Effector memory CD4-positive, alpha-beta T cell (primary cell): ENCODE measurements at places on chromosomes 5 and 9.

GRCh38 chr5:151569132-151570046 lies 21.7 kb downstream of the FAT2 start:
- no peak overlapping the region for H3K4me3 ChIP-seq
- no peaks in the 10 kb centered on the region for H3K36me3 ChIP-seq
- no peak overlapping the region for H3K27ac ChIP-seq
- H3K27me3 ChIP-seq: no peaks in the 10 kb centered on the region
- H3K4me1 ChIP-seq: no peaks in the 10 kb centered on the region

DNA sequence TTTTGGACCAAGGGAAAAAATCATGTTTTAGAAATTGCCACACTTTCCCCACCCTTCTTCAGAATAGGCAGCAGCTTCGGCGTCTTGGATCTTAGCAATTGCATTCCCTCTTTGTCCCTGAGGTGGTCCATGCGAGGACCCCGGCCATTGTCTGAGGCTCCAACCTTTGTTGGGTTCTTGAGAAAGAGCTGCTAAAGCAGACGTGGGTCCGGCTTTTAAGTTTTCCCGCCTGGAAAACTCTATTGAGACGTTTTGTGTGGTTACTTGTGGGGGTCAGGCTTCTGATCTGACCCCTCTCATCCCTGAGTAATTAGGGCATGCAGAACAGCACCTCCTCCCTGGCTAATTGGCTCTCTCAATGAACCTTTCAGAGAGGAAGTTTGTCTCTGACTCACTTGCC lies 509.6 kb upstream of the TNC start:
- H3K36me3 ChIP-seq: no peaks in the 10 kb centered on the region
- no peaks in the 10 kb centered on the region for H3K27me3 ChIP-seq
- H3K4me1 ChIP-seq: no peaks in the 10 kb centered on the region
- DNase-seq: no peak

DNA sequence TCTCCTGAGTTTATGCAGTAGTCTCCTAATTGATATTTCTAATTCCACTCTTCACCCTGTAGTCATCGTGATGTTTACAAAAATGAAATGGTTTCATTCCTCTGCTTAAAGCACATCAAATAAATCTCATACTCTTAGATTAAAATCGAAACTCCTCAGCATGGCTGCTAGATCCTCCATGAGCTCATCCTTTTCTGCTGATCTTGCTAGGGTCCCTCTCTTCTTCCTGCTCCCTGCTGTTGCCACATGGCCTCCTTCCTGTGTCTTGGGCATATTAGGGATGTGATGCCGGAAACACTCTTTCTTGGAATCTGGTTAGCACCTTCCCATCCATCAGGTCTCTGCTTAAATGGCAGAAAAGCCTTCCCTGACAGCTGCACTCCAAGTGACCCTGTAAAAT lies 59.5 kb upstream of the MEGF10 start:
- H3K36me3 ChIP-seq: no peaks in the 10 kb centered on the region
- no peak for DNase-seq
- peaks cover 2% of the 10 kb centered on the region for H3K4me1 ChIP-seq
- no peak overlapping the region for H3K27ac ChIP-seq

DNA sequence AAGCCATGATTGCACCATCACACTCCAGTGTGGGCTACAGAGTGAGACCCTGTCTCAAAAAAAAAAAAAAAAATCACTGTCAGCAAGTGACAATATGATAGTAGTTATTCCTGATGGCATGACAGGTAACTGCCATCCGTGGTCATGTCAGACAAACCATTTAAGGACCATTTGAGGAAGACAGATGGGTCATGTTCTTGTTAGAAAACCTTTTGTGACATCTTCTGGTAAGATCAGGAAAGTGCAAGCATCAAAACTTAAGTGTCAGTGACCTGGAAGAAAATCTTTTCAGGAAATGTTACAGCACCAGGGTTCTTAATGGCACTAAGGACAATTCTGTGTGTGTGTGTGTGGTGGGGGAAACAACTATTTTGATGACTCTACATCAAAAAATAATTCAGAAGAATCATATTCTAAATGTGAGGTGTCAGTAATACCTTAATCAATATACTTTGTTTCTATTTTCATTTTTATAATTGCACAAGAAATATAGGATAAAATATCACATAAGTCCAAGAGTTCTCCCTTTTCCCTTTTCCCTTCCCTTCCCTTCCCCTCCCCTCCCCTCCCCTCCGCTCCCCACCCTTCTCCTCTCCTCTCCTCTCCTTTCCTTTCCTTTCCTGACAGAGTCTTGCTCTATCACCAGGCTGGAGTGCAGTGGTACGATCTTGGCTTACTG lies 17.8 kb downstream of the SLC38A9 start:
- no peaks in the 10 kb centered on the region for H3K27me3 ChIP-seq
- no peak overlapping the region for H3K27ac ChIP-seq
- H3K4me3 ChIP-seq: no peak overlapping the region
- no peak for DNase-seq
- no peaks in the 10 kb centered on the region for H3K4me1 ChIP-seq
- no peaks in the 10 kb centered on the region for H3K36me3 ChIP-seq

GRCh38 chr5:111225926-111226325 lies 1.7 kb downstream of the CAMK4 start:
- peak overlapping the region; percentile 92 for H3K4me3 ChIP-seq
- H3K27ac ChIP-seq: peak overlapping the region; percentile 93
- H3K27me3 ChIP-seq: no peaks in the 10 kb centered on the region
- H3K36me3 ChIP-seq: no peaks in the 10 kb centered on the region
- DNase-seq: no peak
- H3K4me1 ChIP-seq: peaks cover 40% of the 10 kb centered on the region

- no peak overlapping the region for H3K4me3 ChIP-seq
- H3K36me3 ChIP-seq: no peaks in the 10 kb centered on the region
- no peak for DNase-seq
- H3K4me1 ChIP-seq: no peaks in the 10 kb centered on the region
- no peak overlapping the region for H3K27ac ChIP-seq
- no peaks in the 10 kb centered on the region for H3K27me3 ChIP-seq
Observed at GRCh38 chr5:81922854-81923279, 49.0 kb upstream of the ATG10 start.

DNA sequence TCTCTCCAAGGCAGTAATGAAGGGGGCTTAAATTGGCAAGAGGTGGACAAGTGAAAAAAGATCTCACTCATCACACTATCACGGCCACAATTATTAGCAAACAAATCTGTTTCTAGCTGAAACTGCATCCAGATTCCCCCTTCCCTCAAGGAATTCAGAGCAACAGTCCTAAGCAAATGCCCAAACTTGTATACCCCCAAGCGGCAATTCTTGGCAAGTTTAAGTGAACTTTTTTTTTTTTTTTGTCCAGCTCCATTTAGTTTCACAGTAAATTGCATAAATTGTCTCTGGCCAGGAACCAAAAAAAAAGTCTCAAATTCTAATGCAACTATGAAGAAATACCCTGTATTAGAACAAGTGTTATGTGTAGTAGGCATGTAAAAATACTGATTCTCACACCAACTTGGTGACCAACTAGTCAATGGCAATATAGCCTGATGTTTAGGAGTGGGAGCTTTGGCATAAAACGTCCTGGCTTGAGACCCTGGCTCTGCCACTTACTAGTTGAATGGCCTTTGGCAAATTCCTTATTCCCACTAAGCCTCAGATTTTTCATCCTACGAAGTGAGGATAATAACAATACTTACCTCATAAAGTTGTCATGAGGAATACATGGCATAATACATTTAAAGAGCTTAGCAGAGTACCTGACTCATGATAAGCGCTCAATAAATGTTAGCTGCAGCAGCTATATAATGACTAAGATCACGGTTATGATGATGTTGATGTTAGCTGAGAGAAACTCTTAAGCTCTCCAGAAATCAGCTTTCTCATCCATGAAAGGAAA lies 193.2 kb downstream of the ADAMTSL1 start:
- DNase-seq: no peak
- H3K4me1 ChIP-seq: no peaks in the 10 kb centered on the region
- H3K4me3 ChIP-seq: no peak overlapping the region

GRCh38 chr9:110619831-110620230 lies 40.3 kb upstream of the SVEP1 start:
- no peaks in the 10 kb centered on the region for H3K27me3 ChIP-seq
- H3K4me1 ChIP-seq: no peaks in the 10 kb centered on the region
- H3K4me3 ChIP-seq: no peak overlapping the region
- no peaks in the 10 kb centered on the region for H3K36me3 ChIP-seq
- DNase-seq: no peak
